LoVo (cell line): ENCODE measurements at places on chromosomes 5 and 9.

DNA sequence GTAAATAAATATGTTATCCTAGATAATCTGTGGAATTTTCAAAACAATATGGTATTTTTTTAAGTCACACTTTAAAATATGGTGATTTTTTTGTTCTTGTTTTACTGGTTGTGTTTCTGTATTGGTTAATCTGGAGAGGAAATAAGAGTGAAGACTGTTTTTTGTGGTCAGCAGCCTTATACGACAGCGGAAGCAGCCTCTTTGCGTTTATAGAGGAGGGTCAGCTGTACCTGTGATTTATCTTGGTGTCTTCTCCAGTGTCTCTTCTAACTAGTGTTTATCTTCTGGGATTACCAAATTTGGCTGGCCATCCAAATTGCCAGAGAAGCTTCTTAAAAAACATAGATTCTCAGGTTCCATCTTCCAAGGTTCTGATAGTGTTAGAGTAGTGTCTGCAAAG lies 58.7 kb downstream of the ICE1 start:
- DNase-seq: no peak

- DNase-seq: peak; percentile 22
These were observed 446.0 kb downstream of the ISL1 start for GRCh38 chr5:51829230-51829629.

- DNase-seq: no peak
These were observed 1603.0 kb upstream of the C9orf72 start for GRCh38 chr9:29176231-29176630.

- peak; percentile 45 for DNase-seq
These were observed 50.6 kb downstream of the DEPDC1B start for GRCh38 chr5:60649288-60649917.

DNA sequence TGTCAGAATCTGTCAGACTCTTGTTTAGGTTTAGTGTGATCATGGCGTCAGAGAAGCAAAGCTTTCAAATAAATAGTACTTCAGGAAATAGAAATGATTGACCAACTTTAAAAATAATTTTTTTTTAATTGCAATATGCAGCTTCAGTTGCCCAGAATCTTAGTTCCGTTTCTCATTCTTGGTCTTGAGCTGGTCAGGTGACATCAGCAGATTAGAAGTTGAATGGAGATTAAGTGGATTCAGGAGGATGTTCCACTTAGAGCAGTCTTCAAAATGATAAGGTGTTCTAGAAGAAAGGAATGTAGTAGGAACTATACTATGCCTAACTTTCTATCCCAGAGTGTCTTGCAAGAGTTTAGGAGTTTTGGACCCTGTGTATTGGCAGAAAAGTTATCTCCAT lies 30.6 kb downstream of the OTULIN start:
- DNase-seq: no peak

DNA sequence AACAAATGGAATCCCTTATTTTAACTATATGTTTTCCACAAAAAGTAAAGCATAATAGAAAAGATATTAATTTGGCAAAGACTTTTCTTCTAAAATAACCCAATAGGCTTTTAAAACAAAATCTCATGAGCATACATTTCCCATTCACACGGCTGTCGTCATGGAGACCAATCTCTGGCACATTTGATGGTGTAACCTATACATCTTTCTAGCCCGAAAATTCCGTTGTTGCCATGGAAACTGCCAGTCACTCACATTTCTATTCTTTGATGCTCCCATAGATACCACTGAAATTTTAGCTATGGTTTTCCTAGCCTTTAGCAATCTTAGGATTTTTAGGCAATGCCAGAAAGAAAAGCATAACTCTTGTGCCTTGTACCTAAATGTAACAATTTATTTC lies 262.9 kb upstream of the TRPM3 start:
- DNase-seq: no peak

DNA sequence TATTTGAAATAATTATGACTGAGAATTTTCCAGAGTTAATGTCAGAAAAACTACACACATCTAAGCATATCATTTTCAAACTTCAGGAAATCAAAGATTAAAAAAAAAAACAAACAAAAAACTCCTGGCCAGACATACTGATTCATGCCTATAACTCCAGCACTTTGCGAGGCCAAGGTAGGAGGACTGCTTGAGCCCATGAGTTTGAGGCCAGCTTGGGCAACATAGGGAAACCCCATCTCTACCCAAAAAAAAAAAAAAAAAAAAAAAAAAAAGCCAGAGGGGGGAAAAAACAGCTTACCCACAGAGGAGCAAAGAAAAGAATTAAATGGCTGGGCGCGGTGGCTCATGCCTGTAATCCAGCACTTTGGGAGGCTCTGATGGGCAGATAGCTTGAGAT lies 22.4 kb downstream of the EFCAB9 start:
- no peak for DNase-seq

DNA sequence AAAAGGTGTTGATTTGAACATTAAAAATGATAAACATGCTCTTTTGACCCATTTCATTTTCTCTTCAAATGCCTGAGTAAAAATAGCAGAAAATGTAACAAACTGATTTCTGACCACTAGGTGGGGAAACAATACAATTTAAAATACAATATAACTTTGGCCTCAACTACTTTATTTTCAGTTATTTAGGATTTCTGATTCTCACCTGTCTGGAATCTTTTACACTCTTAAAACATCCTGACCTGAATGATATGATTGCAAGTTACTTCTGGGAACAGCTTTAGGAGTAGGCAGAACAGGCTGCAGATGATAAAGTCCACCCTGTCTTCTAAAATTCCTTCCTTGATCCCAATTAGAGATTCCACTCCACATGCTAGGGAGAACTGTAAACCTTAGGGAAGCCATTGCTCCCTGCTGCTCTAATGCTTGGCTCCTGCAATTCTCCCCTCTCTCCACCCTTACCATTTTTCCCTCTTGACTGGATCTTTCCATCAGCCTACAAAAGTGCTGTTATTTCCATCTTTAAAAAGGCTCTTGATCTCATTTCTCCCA lies 70.3 kb downstream of the FYB1 start:
- no peak for DNase-seq

- no peak for DNase-seq
These were observed 142.0 kb downstream of the CMYA5 start for GRCh38 chr5:79831381-79832309.

DNA sequence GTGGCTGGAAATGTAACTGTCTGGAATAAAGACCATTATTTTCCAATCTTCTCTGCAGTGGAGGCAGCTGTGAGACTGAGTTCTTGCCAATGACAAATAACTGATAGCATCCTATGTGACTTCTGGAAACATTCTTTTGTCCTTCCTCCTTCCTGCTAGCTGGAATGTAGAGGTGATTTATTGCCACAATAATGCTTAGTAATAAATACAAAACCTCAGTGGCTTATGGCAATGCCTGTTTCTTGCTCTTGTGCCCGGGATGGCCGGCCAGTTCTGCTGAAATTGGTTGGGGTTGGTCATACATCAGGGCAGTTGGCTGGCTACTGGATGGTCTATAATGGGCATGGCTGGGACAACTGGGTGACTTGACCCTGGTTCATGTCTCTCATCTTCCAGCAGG lies 12.2 kb upstream of the TEX48 start:
- DNase-seq: peak; percentile 52

GRCh38 chr9:84122572-84122971 lies 142.0 kb downstream of the RMI1 start:
- no peak for DNase-seq

- no peak for DNase-seq
These were observed 102.5 kb upstream of the ADAMTS16 start for GRCh38 chr5:5037674-5038073.

- no peak for DNase-seq
These were observed 13.5 kb downstream of the NREP start for GRCh38 chr5:111743512-111743911.

GRCh38 chr5:5473226-5473625 lies 50.7 kb downstream of the ICE1 start:
- DNase-seq: no peak

- DNase-seq: no peak
These were observed 106.3 kb downstream of the TENT4A start for GRCh38 chr5:6819521-6819920.

DNA sequence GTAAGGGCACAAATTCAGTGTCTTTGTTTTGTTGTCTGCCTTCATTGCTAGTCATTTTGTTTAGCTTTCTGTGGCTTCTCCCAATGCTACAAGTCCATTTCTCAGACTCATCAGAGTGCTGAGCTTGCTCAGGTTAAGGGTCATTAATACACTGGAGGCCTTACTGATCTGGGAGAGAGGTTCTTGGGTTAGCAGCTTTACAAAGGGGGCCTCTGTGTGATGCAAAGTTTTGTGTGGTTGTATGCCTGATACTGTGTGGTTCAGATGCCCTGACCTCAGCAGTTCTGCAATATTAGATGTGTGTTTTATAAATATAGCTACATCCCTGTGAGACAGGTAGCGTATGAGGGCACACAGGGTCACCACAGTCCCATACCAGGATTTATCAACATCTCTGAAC lies 34.8 kb upstream of the SMARCA2 start:
- DNase-seq: no peak

DNA sequence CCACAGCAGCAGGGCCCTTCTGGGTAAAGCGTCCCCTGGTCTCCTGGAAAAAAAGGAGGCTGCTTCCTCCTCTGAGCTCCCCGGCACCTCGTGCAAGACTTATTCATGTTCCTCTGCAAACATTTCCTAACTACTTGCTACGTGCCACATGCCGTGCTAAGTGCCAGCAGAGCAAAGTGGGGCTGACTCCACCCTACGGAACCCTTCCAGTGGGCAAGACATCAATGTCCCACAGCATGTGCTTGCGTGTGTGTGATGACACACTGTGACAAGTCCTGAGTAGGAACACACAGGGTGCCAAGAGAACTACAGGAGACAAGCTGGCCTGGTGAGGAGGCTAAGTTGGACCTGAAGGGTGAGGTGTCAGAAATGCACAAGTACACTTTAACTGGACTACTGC lies 57.4 kb downstream of the SEMA4D start:
- DNase-seq: no peak
